ENCODE measurements at places on chromosomes 11 and 22.

DNA sequence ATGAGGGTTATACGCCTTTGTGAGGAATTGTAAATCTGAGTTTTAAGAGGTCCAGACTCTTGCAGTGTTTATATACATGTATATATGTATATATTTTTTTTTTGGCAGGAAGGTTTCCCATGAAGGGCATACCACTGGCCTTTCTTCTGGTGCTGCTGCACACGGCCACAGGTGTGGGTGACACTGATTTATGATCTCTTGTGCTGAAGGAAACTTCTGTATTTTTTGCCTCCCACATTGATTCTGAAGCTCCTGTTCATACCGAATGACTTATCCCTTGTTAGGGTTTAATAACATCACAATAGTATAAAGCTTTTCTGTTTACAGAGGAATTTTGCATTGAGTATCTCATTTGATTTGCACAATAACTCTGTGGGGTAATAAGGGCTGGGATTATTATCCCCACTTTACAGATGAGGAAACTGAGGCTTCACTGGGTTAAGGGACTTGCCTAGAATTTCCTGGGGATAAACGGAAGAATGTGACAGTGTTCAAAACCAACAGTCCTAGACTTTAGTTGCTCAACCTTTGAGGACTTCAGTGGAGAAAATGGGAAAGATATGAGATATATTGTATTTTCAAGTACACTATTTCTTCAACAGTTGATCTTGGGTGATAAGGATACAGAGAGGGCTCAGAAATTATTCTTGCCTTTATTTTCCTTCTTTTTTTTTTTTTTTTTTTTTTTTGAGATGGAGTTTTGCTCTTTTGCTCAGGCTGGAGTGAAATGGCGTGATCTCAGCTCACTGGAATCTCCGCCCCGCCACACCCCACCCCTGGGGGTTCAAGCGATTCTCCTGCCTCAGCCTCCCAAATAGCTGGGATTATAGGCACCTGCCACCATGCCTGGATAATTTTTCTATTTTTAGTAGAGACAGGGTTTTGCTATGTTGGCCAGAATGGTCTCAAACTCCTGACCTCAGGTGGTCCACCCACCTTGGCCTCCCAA lies 70.1 kb downstream of the MICAL2 start:
- no peak for DNase-seq

DNA sequence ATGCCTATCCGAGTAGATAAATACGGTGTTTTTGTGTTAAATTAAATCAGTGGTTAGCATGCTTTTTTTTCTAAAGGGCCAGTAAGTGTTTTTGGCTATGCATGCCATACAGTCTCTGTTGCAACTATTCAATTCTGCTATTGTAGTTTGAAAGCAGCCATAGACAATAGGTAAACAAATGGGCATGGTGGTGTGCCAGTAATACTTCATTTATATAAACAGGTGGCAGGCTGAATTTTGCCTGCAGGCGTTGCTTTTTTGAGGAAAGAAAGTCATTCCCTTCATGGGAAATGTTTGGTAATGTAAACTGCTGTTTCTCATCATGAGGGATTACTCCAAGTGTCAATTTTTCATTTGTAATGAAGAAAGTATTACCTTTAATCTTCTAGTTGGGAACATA lies 106.5 kb downstream of the TMEM135 start:
- DNase-seq = no peak

DNA sequence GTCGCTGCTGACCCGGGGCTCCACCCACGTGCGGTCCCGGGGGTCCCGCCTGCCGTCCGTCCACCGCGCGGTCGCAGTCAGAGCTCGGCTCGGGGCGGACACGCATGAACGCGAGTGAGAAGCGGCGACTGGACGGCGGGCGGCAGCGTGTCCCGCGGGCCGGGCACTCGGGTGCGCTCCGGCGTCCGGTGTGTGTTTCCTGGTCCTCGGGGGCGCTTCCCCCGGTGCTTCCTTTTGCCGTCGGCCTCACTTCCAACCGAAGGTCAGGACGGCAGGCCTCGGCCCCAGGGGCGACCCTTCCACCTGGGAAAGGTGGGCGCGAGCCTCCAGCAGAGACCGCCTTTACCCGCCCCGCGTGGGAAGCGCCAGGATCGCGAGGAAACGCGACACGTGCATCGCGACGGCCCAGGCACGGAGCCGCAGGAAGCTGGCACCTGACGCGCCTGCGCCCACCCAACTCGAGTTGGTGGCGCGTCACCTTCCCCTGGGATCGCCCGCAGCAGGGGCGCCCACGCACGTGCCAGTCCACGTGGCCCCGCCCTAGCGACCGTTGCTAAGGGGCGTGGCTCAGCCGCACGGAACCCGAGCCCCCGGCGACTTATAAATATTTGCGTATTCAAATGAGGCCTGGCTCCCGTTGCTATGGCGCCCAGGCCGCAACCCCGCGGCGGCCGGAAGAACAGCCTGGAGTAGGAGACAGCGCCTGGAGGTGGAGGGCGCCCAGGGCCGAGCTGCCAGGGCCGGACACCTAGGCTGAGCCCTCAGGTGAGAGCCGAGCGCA lies at the start of gene LRRC56:
Gene LRRC56 (plus strand): TSS at position 687 of the 781 bp plus-strand sequence. CDS start 3,158 bp downstream, outside the sequence.
- DNase-seq = peak; percentile 32

DNA sequence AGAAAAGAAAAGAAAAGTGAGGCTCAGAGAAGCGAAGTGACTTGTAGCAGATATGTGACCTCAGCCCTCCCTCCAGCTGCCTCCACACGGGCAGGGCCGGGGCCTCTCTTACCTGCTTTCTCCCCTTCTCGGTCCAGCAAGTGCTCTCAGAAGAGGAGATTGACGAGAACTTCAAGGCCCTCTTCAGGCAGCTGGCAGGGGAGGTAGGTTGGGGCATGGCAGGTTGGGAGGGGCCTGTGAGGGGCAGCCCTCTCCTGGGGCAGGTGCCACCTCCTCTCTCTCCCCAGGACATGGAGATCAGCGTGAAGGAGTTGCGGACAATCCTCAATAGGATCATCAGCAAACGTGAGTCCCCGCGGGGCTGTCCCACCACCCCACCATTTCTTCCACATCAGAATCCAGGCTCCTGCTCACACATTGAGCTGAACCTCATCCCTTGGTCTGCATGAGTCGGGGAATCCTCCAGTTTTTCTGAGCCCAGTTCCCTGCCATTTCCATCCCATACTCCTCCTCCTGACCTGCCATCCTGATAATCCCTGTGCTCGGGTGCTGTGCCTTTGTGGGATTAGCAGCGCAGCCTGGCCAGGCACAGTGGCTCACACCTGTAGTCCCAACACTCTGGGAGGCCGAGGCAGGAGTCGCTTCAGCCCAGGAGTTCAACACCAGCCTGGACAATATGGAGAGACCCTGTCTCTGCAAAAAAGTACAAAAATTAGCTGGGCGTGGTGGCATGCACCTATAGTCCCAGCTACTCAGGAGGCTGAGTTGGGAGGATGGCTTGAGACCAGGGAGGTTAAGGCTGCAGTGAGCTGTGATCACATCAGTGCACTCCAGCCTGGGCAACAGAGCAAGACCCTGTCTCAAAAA lies 26.4 kb downstream of the CAPN1 start:
- DNase-seq = no peak

GRCh38 chr11:11998091-11998781 lies 10.2 kb downstream of the DKK3 start:
- DNase-seq = no peak

GRCh38 chr22:23068832-23069385 lies 1.4 kb upstream of the GNAZ start:
- DNase-seq = no peak

GRCh38 chr11:58805065-58805464 lies 39.4 kb downstream of the GLYATL2 start:
- no peak for DNase-seq

GRCh38 chr11:48103621-48104567 lies 112.7 kb upstream of the OR4B1 start:
- DNase-seq = no peak

GRCh38 chr11:106585061-106585460 lies 433.2 kb downstream of the GUCY1A2 start:
- no peak for DNase-seq

- DNase-seq = no peak
Observed at GRCh38 chr11:119094816-119095065, 6.9 kb downstream of the DPAGT1 start.

GRCh38 chr11:2086239-2087040 lies 52.7 kb downstream of the IGF2 start:
- no peak for DNase-seq

- DNase-seq = no peak
Observed at GRCh38 chr22:34696557-34696956, 369.4 kb upstream of the ISX start.

DNA sequence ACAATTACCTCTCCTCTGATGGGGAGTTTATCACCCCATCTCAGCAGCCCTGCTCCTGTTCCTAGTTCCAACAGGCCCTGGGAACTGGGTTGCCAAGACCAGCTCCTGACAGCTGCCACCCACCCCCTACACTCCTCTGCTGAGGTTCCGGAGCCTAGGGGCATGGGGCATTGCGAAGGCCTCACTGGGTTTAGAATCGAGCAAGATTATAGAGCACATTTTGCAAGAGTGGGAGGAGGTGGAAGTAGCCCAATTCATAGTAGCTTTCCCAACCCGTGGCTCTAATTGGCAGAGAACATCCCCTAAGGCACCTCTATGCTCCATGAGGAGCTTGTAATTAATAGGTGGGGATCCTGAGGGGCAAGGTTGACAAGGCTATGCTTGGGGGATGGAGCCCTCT lies 23.0 kb downstream of the MYEOV start:
- DNase-seq = no peak

DNA sequence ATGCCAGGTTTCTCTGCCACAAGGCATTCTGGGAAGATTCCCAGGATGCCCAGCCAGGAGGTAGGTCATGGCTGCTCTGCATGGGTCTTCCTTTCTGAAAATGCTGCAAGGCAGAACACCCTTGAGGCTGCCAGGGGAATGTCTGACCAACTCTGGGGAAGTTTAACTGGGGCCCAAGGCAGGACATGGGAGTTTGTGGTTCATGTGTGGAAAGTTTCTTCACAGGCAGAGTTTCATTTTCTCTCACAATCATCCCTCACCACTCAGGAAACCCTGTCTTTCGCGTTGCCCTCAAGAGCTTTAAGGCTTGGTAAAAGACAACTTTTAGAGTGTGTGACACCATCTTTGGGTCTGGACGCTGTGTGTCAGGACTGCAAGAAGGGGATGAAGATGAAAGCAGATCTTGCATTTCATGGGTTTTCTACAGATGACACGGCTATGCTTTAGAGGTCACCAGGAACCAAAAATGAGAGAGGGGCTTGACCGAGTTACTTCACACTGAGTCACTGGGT lies 133.5 kb downstream of the CD44 start:
- peak; percentile 46 for DNase-seq

- no peak for DNase-seq
Observed at GRCh38 chr11:15772547-15772946, 583.8 kb downstream of the SOX6 start.

DNA sequence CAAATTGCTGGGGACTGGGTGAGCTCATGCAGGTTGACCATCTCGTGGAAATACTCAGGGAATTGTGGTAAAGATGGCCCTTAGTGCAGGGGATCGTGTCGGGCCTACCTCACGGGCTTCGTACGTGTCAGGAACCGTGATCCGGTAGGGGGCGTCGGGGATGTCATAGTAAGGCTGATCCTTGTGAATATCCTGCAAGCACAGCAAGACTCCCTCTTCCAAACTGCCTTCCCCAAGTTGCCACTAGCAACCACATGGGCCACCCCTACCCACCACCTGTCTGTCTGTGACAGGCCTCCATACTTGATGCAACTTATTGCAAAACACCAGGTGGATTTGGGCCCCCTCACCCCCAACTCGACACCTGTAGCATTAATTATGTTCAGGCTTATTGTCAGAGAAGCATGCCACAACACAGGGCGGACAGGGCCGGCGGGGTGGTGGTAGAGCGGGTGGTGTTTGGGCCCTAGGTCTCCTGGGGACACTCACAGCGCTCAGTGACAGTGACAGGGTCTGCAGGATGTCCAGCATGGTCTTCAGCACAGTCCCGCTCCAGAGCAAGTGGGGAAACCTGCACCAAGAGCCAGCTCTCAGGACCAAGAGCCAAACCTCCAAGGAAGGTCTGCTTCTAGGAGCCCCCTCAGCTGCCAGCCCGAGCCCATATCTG lies 22.6 kb upstream of the SERPIND1 start:
- no peak for DNase-seq

GRCh38 chr11:113119966-113120736 lies 158.9 kb downstream of the NCAM1 start:
- no peak for DNase-seq

GRCh38 chr11:17695454-17696441 lies 23.6 kb upstream of the MYOD1 start:
- no peak for DNase-seq

DNA sequence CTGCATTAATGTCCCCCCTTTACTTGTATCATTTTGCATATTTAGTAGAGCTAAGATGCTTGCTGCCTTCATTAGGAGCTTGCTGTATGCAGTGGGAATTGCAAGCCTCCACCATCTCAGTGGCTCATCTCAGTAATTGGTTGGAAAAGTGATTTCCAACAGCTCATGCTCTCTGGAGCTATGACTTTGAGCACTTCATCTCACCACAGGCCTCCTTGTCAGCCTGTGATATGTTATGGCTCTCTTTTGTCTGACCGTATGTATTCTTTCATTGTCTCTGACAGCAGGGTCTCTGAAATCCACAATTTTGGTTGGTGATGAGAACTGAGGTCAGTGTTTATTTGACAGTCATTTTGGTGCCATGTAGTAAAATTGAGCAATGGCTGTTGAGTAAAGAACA lies 345.1 kb downstream of the FAT3 start:
- DNase-seq = no peak

DNA sequence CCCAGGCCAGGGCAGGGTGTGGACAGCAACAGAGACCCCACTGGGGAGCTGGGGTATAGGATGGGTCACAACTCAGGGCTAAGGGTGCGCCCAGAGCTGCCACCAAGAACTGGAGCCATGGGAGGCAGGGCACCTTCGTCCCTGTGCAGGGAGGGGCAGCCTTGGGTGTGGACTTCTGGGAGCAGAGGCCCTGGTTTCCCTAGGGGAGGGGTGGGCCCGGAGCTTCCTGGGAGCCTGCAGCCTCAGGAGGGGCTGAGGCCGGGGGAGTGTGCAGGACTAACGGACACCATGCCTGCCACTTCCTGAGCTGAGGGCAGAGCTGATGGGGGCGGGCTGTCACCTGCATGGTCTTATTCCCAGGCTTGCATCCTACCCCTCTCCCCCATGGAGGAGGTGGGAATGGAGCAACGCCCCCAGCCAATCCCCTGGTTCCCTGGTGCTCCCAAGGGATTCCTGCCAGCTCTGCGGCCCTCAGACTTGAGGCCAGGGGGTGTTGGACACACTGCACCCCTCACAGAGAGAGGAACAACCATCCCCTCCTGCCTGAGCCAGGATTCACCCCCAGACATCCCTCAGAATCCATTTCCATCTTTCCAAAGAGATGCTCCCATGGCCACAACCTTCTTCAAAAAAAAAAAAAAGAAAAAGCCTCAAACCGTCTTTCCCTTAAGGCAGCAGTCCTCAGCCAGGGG lies 225.7 kb downstream of the CTTN start:
- no peak for DNase-seq

GRCh38 chr11:130407978-130408377 lies 20.4 kb downstream of the ADAMTS8 start:
- DNase-seq = no peak

GRCh38 chr11:46590740-46591605 lies 2.9 kb downstream of the AMBRA1 start:
- no peak for DNase-seq
